ENCODE measurements at places on chromosomes 1 and 21.

- DNase-seq: no peak
These were observed 8.0 kb downstream of the ADGRL2 start for GRCh38 chr1:81808760-81809159.

- no peak for DNase-seq
These were observed 34.8 kb downstream of the ADAM30 start for GRCh38 chr1:119861547-119861946.

- no peak for DNase-seq
These were observed 65.6 kb upstream of the ARHGAP29 start for GRCh38 chr1:94303005-94303404.

DNA sequence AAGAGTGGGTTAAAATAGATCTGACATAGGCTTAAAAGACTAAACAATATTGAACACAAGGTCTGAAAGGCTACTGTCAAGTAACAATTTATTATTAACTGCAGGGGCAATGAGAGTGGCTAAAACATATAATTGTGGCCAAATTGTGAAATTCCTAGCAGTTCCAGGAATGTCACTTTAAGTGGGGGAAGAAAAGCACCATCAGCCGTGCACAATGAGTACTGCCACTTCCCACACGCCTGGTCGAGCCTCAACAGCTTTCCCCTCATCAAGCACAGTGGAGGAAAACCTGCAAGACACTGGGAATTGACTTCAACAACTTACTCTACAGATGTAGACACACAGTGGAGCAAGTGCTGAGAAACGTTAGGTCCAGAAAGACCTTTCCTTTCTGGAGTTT, 16.4 kb downstream of the TFB2M start:
- DNase-seq: no peak

GRCh38 chr1:18592368-18592767, 38.3 kb upstream of the PAX7 start:
- DNase-seq: no peak

DNA sequence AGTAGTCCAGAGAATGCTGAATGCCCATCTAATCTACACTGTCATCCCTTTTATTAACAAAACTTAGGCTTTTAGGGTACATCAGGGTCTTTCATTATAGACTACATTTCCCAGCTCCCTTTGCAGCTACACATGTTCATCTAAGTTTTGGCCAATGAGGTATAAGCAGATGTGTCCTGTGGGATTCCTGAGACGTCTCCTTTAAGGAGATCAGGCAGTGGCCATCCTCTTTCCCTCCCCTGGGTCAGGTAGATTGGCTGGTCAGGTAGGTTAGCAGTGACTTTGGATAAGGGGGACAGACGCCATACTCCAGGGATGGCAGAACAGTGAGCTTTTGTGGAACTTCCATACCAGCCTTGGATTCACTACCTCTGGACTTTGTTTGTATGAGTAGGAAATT, 188.3 kb downstream of the FGGY start:
- DNase-seq: no peak

- no peak for DNase-seq
These were observed 253.4 kb upstream of the ST6GALNAC5 start for GRCh38 chr1:76613886-76614285.

DNA sequence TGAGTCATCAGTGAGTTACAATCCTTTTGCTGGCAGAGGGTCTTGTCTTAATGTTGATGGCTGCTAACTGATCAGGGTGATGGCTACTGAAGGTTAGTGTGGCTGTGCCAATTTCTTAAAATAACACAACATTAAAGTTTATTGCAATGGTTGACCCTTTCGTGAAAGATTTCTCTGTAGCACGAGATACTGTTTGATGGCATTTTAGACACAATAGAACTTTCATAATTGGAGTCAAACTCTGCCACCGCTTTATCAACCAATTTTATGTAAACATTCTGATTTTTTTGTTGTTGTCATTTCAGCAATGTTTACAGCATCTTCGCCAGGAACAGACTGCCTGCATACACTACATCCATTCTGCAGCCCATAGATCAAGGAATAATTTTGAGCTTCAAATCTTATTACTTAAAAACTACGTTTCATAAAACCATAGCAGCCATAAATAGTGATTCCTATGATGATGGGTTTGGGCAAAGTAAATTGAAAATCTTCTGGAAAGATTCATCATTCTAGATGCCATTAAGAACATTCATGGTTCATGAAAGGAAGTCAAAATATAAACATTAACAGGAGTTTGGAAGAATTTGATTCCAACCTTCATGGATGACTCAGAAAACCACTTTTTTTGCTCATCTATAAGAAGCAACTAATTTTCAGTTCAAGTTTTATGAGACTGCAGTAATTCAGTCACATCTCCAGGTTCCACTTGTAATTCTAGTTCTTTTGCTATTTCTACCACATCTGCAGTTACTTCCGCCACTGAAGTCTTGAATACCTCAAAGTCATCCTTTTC, 85.9 kb downstream of the TYW3 start:
- no peak for DNase-seq

- no peak for DNase-seq
These were observed 6.4 kb downstream of the CD58 start for GRCh38 chr1:116564426-116564825.

GRCh38 chr1:231721436-231721835, 94.8 kb downstream of the DISC1 start:
- DNase-seq: no peak

- no peak for DNase-seq
These were observed 12.9 kb downstream of the EPB41 start for GRCh38 chr1:28927266-28927647.

GRCh38 chr1:226176870-226177269, 9.7 kb downstream of the ACBD3 start:
- DNase-seq: no peak

DNA sequence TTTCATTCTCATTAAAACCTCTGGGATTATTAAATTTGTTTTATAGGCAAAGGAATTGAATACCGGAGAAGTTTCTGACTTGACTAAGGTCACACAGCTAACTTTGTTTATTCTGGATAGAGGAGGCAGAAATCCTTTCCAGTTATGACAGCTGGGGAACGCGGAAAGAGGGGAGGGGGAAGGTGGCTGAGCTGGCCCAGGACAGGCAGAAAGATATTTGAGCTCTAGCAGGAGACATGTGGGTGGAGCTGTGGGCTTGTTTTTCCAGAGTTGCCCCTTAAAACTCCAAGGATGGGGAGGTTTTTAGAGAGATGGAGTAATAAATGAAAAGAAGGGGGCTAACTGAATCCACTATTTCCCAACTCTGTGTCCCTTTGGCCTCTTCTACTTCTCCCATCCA, 27.8 kb downstream of the FOXD2 start:
- no peak for DNase-seq

DNA sequence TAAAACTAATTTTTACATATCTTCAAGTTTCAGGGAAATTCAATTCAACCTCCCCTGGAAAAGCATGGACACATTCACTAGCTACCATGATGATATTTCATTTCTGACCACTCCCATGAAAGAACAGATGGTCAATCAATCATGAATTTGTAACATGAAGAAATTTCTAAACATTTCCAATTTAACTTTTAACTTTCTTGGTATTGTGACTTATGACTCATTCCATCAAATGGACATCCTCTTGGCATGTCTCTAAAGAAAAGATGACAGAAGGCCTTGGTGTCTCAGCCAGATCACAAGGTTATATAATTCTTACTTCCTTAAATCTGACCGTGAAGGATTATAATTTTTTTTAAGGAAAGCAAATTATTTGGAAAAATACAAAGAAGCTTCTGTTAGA, 10.5 kb upstream of the MCOLN3 start:
- DNase-seq: no peak

- peak; percentile 82 for DNase-seq
These were observed 64.2 kb downstream of the IRF2BP2 start for GRCh38 chr1:234545517-234546386.

- DNase-seq: no peak
These were observed 180.7 kb downstream of the ZC3H11B start for GRCh38 chr1:219432191-219432606.

GRCh38 chr1:13708380-13708982, 8.5 kb downstream of the PRDM2 start:
- DNase-seq: no peak

GRCh38 chr21:41825881-41826280, 53.3 kb downstream of the PRDM15 start:
- DNase-seq: no peak

DNA sequence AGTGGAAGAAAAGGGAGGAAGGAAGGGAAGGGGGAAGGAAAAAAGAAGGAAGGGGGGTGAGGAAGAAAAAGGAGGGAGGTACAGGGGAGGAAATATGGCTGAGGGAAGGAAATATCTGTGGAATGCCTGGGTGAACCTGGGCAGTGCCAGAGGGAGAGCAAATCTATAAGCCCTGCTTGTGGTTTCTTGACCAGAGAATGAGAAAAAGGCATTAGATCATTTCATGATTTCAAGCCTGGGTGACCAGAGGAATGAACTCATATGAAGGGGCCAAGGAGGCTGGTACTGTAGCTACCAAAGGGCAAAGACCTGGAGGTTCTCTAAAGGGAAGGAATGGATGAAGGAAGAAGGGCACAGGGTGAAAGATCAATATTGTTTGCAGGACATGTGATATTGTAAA, 31.4 kb downstream of the GNG12 start:
- DNase-seq: no peak

DNA sequence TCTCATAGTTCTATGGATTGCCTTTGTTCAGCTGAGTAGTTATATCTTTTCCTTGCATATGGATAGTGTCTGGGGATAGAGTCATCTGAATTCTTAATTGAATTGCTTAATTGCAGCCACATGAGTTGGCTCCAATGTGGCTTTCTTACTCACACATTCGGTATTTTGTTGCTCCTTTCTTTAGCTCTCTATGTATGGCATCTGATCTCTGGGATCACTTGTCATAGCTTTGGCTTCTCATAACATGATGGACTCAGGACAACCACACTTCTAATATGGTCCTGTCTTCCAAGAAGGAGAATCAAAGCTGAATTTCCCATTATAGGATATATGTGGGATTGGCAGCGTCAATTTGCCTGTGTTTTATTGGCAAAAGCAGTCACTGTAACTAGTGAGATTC, 716.2 kb downstream of the NCAM2 start:
- DNase-seq: no peak

DNA sequence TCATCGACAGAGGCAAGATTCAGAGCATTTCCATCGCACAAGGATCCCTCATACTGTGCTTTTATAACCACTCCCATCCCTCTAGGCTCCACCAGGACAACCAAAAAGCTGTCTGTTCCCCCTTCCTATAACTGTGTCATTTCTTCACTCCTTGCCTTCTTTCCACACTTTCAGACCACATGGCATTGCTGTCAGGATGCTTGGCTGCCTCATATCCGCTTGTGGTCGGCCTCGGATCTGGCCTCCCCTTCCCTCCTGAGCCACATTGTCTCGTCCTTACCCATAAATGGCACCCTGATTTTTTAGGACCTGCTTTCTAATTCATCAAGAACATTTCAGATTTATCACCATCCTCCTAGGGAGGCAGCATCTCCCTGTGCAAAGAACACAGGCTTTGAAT, 80.5 kb downstream of the HIVEP3 start:
- no peak for DNase-seq

GRCh38 chr1:116414364-116414763, 41.3 kb downstream of the ATP1A1 start:
- no peak for DNase-seq

DNA sequence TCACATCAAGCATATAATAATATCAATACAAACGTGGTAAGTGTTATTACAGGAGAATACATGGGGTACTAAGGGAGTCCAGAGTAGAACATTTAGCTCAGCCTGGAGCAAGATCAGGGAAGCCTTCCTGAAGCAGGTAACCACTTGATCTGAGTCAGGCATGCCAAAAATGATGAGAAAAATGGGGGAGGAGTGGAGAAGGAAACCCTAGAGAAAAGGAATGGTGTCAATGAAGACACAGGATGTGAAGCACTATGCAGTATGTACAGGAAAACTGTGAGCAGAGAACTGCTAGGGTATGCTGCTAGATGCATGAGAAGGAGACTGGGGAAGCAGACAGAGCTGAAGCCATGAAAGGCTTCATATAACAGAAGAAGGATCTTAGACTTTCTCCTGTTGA, 84.7 kb downstream of the NOTCH2 start:
- no peak for DNase-seq

GRCh38 chr1:109263234-109263596, 13.9 kb downstream of the CELSR2 start:
- no peak for DNase-seq

GRCh38 chr21:45168522-45168921, 94.1 kb downstream of the ADARB1 start:
- no peak for DNase-seq

- no peak for DNase-seq
These were observed 23.6 kb upstream of the PLA2G2E start for GRCh38 chr1:19946971-19947370.

DNA sequence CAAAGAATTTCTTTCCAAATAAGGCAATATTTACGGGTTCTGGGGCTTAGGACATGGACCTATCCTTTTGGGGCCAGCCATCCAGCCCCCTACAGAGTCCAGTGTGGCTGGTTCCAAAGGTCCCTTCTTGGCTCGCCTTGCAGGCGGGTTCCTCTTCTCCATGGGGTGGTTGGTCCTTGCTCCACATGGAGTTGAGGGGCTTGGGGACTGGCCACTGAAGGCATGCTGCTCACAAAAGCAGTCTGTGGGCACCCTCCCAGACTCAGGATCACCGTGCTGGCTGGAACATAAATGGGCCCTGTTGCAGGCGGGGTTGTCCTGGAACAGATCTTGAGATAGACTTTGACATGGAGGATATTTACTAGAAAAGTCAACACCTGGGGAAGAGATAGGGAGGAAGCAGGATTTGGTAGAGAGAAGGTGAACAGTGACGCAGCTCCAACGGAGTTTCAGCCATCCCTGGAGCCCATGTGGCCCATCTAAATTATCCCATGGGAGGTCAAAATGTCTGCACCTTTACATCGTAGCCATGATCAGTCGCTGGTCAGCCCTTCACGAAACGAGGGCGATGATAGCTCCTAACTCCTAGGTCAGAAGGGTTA, 39.1 kb upstream of the LRP8 start:
- no peak for DNase-seq

DNA sequence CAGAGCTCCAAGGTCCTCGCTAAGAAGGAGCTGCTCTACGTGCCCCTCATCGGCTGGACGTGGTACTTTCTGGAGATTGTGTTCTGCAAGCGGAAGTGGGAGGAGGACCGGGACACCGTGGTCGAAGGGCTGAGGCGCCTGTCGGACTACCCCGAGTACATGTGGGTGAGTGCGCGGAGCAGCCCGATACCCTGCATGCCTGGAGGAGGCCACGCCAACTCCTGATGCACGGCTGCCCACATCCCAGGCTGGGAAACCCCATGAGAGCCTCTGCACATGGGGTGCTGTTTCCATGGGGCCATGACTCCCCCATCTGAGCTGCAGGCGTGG, 43.0 kb upstream of the TRAPPC10 start:
- DNase-seq: no peak
